ENCODE measurements at places on chromosomes 1 and 21.
A peak's percentile ranks its signal among the peaks of the same experiment; 100 is the strongest.

GRCh38 chr1:181475580-181475979 lies 7.7 kb upstream of the CACNA1E start:
- no peak for DNase-seq

DNA sequence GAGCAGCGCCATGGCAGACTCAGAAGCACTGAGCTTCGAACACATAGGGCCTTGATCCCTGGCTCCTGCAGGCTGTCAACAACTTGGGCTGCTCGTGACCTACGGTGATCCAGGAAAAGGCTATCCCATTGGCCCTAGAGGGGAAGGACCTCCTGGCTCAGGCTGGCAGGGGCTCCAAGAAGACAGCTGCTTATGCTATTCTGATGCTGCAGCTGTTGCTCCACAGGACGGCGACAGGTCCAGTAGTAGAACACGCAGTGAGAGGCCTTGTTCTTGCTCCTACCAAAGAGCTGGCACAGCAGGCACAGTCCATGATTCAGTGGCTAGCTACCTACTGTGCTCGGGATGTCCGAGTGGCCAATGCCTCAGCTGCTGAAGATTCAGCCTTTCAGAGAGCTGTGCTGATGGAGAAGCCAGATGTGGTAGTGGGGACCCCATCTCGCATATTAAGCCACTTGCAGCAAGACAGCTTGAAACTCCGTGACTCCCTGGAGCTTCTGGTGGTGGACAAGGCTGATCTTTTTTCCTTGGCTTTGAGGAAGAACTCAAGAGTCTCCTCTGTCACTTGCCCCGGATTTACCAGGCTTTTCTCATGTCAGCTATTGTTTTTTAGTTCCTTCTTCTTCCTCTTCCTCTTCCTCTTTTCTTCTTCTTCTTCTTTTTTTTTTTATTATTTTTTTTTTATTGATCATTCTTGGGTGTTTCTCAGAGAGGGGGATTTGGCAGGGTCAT lies 18.9 kb downstream of the ITLN2 start:
- DNase-seq, result no peak

GRCh38 chr1:228778026-228778425 lies 42.7 kb downstream of the RHOU start:
- no peak for DNase-seq

- no peak for DNase-seq
These were observed 49.1 kb upstream of the IFNLR1 start for GRCh38 chr1:24235921-24236788.

- DNase-seq, result no peak
These were observed 103.6 kb upstream of the GCLM start for GRCh38 chr1:94012708-94013366.

GRCh38 chr1:46539972-46540371 lies 11.5 kb downstream of the KNCN start:
- DNase-seq, result no peak

DNA sequence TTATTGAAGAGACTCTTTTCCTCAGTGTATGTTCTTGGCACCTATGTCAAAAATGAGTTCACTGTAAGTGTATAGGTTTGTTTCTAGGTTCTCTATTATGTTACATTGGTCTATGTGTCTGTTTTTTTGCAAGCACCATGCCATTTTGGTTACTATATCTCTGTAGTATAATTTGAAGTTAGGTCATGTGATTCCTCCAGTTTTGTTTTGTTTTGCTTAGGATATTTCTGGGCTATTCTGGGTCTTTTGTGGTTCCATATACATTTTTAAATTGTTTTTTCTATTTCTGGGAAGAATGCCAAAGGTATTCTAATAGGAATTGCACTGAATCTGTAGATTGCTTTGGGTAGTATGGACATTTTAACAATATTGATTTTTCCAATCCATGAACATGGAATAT lies 13.2 kb downstream of the TMED5 start:
- no peak for DNase-seq

- DNase-seq, result no peak
These were observed 32.3 kb downstream of the RPL5 start for GRCh38 chr1:92864131-92864530.

DNA sequence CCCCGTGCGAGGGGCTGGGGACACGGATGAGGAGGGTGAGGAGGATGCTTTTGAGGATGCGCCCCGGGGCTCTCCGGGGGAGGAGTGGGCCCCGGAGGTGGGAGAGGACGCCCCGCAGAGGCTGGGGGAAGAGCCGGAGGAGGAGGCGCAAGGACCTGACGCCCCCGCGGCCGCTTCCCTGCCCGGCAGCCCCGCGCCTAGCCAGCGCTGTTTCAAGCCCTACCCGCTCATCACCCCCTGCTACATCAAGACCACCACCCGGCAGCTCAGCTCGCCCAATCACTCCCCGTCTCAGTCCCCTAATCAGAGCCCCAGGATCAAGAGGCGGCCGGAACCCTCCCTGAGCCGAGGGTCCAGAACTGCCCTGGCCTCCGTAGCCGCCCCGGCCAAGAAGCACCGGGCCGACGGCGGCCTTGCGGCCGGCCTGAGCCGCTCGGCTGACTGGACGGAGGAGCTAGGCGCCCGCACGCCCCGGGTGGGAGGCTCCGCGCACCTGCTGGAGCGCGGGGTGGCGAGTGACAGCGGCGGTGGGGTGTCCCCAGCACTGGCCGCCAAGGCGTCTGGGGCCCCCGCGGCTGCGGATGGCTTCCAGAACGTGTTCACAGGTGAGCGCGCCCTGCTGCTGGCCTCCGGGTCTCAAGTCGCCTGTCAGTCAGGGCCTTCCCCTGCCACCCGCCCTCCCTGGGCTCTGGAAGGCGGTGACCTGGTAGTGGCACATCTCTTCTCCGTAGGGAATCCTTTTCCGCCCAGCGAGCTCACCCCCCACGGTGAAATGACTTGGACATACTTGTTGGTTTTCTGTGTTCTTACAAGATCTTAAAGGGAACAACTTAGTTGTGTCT lies 1.7 kb downstream of the FMN2 start:
- no peak for DNase-seq

DNA sequence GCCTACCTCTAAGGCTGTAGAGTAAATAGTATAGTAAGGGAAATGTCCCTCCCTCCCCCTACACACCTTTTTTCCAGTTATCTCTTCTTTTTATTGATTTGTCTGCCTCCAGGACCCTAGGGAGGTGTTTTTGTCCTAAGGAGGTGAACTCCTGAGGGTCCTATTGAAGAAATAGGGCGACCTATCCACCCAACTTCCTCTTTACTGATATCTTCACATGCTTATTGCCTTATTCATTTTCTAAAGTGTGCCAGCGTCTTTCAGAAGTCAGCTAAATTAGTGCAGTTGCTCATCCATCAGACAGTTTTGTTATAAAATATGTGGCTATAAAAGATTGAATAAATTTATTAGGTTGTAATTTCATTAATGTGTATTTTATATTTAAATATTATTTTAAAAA lies 5.9 kb downstream of the BACH1 start:
- DNase-seq, result no peak

- DNase-seq, result peak; percentile 38
These were observed 125.4 kb upstream of the USP25 start for GRCh38 chr21:15604413-15604812.

DNA sequence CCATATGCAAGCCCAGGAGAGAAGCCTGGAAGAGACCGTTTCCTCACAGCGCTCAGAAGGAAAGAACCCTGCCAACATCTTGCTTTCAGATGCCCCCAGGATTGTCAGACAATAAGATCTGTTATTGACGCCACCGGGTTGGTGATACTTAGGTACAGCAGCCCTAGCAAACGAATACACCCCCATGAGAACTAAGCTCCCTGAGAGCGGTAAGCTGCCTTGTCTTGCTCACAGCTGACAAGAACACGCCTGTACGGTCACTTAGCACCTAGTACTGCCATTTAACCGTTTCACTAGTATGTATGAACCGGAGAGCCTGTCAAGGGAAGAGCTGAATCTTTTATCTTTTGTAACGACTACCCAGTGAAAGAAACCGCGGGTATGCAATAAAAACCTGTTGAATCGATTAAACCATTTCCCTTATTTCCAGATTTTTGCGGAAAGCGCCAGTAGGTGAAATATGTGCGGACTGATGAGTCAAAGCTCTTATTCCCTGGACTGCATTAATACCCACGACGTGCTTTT lies 619 bp upstream of the ZBTB8B start:
- no peak for DNase-seq

DNA sequence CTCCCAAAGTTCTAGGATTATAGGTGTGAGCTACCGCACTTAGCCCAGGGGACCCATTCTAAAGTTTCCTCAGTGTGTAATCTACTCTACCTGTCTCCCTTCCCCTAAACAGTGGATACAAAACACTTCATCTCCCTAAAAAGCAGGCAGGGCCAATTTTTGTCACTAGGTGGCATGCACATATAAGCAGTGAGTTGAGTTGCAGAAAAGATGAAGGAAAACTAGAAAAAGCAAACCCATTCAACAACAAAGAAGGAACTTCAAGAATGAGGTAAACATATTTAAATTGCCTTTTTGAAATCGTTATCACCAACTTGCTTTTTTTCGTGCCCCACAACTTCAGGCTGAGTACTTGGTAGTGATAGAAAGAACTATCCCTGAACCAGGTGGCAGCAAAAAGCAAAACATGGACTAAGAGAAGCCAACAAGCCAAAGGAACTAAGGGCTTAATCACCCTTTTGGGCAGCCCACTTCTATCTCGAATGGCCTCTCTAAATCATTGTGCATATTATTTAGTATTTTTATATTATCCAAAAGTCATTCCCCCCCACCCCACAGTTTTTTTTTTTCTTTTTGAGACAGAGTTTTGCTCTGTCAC lies 19.7 kb upstream of the ALDH9A1 start:
- no peak for DNase-seq

DNA sequence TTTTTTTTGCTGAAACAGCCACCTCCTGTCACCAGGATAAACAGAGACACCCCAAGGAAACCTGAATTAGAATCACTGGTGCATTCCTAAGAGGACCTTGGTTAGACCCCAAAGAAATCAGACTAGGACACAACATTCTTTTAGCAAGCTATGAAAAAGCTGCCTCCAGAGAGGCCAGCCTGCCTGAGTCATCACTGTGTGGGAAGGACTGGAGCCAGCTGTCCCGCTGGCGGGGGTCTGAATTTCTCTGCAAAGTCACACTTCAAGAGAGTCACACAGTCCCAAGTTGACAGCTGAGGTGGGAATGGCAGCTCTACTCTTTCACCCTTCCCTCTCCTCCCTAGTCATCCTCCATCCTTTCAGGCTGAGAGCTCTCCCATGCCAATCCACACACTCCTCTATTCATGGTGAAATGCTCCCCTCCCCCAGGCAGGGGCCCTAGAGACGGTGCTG lies 405.0 kb upstream of the POU3F1 start:
- DNase-seq, result peak; percentile 69

DNA sequence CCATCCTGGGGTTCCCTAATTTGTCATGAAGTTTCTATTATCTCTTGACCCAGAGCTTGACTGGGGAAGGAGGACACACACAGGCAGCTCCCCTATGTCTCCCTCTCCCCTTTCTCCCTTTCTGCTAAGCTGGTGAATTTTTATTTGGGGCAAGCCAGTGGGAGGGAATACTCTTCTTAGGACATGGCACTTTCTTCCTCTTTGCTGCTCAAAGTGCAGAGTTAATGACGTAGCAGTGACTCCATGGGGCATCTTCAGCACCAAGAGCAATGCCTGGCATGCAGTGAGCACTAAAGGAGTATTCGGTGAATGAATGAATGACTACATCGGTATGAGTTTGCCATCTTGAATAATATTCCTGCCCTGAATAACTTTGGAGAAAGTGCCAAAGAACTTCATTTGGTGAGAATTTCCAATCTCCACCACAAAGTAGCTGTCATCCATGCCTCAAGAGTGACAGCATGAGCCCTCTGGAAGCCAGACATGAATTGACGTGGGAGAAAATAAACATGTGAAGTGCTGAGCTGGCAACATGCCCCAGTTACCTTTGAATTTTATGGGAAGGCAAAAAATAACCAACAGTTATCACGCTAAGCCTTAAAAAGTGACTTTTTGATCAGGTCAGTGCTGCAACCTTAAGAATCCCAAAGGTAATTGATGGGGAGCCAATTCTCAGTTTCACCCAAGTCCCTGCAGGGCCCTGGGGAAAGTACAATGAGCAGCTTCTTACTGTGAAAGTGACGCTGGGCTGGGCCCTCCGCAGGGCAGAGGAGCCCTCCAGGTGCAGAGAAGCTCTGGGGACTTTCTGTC lies 22.1 kb upstream of the ATF3 start:
- DNase-seq, result no peak
